NCI-H1436 (cell line): ENCODE measurements at places on chromosomes 5 and 9.
A peak's percentile ranks its signal among the peaks of the same experiment; 100 is the strongest.

- no peak for DNase-seq
Observed at GRCh38 chr9:93587651-93588347, 11.4 kb downstream of the PHF2 start.

DNA sequence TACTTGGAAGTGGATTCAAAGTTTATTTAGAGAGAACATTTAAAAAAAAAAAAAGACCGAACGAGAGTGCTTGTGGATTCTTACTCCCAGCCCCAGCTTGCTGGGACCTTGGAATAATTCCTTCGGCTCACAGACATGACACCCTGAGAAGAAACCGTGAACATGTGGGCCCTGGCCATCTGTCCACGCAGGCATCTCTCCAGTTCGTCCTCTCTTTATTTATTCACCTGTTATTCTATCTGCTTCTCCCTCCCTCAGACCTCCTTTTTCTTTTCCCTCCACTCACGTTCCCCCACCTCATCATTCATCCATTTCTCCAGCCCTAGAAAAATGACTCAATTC, 93.7 kb upstream of the PHYKPL start:
- DNase-seq = no peak

DNA sequence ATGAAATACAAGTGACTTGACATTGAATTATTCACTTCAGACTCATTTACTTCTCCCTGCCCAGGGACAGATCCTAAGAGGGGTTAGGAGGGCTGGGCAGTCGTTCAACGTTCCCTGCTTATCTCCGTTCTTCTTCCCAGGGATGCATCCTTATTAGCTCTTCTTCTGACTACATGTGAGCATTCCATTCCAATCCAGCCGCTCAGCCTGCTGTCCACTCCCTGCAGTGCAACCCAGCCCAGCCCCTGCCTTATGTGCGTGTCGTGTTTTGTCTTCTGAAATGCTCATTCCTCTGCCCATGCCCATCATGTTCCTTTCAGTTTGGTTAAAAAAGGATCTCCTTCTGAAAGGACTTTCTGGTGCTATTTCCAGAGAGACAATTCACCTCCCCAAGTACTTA, 64.7 kb upstream of the PALM2AKAP2 start:
- DNase-seq = no peak

GRCh38 chr9:124278054-124278540, 20.3 kb downstream of the NEK6 start:
- DNase-seq = no peak

- no peak for DNase-seq
Observed at GRCh38 chr5:137217599-137218200, 281.4 kb downstream of the SPOCK1 start.

DNA sequence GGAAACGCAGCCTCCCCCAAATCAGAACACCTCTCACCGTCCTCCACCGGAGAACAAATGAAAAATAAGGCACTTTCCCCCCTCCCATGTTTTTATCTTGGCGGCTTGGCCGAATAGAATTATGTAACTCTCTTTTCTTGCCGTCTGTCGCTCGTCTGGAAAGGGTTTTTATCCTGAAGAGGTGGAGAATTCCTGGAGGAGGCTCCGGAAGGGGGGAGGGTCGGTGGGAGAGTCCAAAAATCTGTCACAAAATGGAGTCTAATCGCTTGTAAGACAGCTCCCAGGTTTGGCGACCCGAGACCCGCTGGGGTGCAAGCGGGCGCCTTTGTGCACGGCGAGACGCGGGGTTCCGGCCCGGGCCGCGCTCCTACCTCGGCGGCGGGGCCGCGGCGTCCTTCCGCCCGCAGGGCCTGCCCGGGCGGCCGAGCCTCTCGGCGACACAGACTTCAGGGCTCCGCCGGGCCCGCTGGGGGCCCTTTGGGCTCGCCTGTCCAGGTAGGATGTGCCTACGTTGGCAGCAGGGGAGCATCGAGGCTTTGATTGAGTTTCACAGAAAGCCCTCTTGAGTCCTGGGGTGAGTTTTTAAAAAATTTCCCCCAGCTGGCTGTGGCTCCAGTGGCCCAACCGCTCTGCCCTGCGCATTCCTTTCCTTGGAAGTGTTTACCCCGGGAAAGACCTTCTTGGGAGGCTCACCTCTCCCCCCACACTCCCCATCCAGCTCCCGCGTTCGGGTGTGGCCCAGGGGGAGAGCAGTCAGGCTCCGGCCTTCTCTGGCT, 5.0 kb downstream of the LMX1B start:
- no peak for DNase-seq

DNA sequence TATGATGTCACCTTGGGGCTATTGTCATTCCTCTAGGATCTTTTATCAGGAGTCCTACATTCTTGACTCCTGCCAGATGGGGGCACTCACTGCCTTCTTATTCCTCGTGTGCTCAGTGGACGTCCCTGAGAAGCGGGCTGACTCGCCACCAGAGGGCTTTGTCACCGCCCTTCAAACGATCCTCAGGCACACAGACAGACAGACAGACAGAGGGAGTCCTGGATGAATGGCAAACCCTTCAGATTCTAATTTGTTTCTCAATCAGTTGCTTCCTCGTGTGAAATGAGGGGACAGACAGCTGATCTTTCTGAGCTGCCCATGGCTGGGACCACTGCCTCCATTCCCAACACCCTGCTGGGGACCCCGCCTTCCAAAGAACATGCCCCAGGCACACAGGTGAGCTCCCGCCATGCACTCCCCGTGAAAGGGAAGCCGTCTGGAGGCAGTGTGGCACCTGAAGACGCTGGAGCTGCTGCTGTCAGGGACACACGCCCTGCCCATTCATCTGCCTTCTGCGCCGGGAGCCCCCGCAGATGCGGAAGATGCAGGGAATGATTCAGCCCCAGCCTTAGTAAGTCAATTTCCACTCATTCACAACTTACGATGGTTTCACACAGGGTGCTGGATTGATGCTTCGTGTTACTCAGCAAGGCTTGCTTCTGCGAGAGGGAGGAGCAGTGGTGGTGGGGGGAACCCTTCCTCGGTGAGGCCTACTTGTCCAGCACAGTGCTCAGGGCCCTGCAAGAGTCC, 24.9 kb upstream of the SH3PXD2B start:
- peak; percentile 79 for DNase-seq

DNA sequence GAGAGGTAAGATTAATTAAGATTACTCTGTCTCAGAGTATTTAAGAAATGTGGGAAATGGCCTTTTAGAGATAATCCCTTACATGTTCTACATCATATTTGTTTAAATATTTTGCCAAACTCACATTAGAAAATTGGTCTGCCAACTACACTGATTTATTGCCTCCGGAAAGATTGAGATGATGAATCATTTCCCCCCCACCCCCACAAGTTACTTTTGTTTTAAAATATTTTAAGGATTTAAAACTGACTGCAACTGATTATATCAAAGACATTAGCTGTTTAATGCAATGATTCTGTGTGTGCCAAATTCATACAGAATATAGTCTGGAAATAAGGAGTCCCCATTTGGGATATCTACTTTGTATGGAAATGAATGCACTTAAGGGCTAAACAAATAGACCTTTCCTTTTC, 674.4 kb downstream of the PRR16 start:
- DNase-seq = no peak

DNA sequence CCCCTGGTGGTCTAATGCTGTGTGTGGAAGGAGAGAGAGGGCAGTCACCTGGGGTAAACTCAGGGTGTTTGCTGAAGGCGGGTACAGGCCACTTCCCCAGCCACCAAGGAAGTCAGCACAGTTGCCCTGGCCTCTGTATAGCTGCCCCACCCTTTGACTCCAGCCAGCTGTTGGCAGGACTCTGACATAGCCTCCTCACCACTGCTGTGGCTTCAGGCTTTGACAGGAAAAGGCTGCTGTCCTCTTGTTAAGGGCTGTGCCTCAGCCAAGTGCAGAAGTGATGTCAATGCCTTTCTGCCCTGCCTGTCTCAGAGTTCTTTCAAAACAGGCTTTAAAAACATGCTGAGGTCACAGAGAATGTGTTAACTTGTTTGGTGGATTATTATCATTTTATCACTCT, 487.2 kb upstream of the KLF4 start:
- no peak for DNase-seq

DNA sequence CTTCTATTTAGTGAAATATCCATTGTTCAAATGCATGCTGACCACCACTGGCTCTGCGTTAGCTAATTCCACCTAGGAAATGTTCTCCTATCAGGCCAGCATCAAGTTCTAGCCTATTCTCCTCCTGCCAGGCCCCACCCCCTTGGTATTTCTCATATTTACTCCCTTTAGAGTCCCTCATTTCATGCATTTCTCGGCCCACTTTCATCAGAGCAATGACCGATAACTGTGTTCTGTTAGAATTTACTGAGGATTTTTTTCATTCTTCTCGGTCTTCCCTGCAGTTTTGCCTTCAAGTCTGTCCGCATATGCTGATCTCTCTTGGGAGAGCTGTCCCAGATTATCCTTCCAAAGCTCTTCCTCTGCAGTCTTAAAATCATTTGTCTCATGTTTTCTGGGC, 143.4 kb downstream of the GOLPH3 start:
- no peak for DNase-seq

GRCh38 chr5:178211095-178212048, 7.0 kb downstream of the HNRNPAB start:
- DNase-seq = no peak

DNA sequence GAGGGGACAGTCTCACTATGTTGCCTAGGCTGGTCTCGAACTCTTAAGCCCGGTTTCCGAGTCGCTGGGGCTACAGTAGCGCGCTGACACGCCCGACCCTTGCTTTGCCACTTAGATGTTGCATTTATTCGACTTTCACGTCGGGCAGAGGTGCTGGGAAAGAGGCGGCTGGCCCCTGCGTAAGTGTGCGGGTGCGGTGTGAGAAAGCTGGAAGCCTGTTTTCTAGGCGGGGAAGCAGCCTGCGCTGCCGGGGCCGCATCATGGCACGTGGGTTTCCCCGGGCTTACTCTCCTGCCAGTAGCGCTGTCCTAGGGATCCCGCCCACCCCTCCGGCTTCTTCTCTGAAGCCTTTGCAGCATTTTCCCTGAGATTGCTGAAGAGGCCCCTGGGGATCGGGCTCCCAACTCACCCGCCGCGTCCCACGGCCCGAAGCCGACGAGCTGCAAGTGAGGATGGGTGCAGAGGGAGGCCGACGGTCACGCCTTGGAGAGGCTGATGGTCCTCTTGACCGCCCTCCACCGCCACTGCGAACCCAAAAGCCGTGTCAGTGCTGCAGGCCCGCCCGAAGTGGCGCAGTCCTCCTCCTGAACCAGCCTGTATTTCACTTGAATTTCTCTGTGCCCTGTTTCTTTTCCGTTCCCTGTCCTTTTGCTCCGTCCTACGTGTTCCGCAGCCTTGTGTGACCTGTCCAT, 5.8 kb upstream of the TRIM41 start:
- DNase-seq = no peak

DNA sequence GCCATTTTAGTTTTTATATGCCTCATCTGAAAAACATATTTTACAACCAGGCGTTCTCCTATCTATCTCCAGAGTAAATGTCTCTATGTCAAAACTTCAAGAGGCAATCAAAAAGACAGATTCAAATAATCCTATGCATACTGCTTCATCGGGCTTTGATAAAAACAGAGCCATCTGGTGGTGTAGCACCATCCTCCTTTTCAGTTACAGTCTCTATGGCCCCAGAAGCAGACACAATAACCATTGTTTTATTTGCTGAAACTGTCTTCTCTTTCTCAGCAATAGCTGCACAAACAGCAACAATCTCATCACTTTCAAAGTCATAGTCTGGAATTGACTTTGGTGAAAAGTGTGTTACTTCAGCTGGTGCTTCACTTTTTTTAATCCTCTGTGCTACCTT, 36.3 kb downstream of the PTGER4 start:
- no peak for DNase-seq

DNA sequence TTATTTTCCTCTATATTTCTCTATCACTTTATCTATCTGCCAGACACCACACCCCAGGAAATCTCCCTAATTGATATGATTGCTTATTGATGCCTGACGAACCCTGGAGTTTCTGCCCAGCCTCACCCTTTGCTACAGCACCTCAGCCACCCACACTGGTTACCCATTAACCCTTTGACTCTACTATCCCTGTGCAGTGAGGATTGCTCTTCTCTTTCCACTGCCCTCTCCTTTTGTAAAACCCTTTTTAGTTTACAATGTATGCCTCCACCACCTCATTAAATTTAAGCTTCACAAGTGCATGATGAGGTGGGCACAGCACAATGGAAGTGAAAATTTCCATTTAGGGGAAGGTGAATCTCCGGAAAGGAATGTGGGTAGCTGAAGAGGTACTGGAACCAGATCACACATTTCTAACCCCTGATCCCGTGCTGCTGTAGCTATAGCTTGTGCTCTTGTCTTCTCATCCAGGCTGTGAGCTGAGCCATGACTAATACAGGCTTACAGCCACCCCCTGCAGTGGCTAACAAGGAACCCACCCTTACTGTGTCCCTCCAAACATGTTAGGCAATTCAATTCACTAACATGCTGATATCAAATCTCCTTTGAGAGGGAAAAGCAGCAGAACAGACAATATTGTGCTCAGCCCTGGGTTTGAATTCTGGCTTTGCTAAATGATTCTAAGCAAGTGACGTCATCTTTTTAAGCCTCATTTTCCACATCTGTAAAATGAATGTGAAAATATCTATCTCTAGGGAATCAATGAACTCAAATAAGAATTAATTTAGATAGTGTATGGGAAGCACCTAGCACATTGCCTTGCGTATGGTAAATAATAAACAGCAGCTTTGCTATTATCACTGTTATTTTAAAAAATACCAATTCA, 186.9 kb upstream of the TRIM32 start:
- DNase-seq = no peak

DNA sequence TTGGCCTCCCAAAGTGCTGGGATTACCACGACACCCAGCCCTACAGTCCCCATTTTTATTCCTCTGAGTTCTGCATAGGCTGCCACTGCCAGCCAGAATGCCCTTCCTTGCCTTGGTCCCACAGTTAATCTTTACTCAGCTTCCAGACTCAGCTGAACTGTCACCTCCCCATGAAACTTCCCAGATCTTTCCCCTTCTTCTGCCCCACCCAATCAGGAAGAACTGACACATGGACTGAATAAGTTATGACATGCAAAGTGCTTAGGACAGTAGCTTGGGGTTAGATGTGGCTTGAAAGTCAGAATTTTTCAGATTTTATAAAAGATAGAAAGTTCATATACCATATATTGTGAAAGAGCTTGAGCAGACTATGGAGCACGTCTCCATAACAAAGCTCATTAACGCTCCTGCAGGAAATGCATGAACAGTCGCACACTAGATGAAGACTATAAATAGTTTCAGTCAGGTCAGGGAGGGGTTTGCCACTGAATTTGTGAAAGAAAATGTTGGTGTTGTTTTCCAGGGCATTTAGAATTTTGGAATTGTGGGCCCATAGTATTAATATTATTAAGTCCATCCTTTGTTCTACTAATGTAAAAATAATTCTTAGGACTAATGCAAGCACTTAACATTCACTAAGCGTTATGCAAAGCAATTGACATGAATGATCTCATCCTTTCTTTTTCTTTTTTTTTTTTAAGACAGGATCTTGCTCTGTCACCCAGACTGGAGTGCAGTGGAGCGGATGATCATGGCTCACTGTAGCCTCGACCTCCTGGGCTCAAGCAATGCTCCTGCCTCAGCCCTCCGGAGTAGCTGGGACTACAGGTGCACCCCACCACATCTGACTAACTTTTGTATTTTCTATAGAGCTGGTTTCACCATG, 36.1 kb upstream of the DENND1A start:
- DNase-seq = no peak

GRCh38 chr9:105419816-105420597, 27.8 kb upstream of the FSD1L start:
- no peak for DNase-seq
